ENCODE measurements at places on chromosomes 11 and 22.

- no peak for DNase-seq
Observed at GRCh38 chr22:47395481-47395880, 633.0 kb downstream of the TBC1D22A start.

DNA sequence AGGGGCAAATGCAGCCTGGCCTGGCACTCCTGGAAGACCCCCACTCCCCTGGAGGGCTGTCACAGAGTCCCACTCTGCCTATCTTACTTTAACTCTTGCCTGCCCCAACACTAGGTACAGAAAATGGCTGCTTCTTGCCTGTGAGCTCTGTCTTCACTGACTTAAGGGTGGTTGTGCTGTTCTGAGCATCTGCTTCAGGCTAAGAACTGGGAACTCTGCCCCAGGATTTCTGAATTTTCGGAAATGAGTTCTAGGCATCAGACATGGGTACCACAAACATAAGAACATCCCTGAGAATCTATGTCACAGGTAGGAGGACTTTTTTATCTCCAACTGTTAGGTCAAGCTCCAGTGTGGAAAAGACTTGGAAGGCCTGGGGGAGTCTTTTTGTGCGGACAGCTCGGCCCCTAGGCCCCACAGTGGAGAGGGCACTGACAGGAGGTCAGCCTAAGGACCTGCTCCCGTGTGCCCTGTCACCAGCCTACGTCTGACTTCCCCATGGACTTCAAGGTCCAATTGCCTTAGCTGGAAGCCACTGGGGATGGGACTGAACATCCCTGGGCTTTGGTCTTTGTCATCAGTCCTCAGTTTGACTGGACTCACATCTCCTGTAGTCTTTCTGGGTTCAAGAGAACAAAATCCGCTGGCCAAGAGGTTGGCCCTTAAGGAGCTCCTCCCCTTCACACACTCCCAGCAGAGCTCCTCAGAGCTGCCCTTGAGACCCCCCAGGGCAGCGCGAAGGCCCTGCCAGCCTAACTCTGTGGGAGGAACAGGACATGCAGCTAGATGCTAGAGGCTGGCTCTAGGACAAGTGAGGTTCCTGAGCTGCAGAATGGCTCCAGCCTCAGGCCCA, 31.9 kb downstream of the PPP2R1B start:
- DNase-seq: no peak

DNA sequence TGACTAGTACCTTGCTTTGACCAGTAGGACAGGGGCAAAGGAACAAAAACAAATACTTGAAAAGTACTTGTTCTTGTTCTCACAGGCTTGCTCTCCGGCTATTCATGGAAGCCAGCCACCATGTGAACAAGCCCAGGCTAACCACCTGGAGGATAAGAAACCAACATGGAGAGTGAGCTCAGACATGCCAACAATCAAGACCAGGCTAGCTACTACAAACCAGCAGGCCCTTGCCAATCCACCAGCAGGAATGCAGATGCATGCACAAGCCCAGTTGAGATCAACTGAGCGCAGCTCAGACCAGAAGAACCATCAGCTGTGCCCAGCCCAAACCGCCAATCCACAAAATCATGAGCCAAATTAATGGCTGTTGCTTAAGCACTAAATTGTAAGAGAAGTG, 180.1 kb upstream of the ISX start:
- DNase-seq: no peak

DNA sequence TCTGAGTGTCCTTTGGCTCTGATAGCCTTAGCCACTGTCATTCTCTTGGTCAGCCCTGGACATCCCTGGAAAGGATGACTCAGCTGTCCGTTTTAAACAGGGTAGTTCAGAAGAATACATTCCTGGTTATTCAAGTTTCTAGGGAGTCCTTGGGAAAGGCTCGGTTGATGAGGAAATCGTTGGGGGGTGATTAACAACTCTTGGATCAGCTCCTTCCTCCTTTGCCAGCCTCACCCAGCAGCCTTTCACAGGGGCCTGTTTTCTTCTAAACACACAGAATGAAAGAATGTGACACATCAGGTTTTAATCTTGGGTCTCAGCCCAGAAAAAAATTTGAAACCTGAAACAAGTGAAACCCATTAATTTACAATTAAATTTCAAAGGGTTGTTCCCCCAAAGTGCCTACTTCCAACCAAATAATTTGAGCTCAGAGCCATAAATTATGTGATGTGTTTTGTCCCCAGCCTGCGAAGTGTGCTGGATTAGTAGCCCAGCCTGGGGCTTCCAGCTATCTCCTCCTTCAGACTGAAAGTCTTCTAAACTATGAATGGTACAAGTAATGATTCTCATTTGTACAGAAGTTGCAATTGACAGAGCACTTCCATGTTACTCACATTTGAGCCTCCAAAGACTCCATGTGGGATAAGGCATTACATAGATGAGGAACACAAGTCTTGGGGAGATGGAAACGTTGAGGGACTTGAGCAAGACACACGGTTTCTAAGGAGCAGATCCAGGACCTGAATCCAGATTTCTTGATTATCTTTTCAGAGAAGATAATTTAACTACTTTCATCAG, 19.3 kb upstream of the MRGPRX2 start:
- no peak for DNase-seq

DNA sequence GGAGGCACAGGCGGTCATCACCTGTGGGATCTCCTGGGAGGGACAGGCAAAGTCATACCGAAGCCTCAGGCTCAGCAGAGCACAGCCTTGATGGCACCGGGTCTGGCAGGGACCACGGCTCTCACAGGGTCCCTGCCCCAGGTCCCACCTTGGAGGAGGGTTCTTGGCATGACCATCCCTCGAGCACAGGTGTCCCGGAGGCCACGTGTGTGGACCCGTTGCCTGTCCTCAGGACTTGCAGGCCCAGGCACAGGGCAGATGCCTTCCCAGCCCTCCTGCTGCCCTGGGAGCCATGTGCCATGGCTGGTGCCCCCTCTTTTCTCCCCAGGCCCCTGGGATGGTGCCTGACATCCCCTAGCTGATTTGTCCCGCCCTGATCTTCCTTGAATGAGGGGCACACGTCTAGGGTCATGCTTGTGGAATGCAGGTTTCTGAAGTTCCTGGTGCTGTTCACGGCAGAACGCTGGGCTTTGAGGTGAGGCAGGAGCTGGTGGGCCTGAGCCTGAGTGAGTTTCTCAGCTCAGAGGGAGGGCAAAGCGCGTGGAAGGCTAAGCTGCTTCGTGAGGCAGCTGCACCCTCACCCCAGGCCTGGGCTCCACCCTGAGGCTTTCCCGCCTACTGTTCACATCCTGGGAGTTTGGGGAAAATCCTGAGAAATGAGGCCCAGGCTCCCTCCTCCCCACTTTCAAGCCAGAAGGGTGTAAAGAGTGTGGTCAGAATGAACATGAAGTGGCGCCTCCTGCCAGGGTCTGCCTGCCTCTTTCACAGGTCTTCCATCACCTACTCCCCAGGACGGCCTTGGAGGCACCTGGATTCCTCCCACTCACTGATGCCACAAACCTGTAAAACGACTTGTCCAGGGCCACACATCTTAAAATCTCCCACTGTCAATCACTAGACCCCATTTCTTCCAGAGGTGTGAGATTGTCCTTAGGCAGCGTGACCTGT, 325.8 kb upstream of the B3GAT1 start:
- no peak for DNase-seq

DNA sequence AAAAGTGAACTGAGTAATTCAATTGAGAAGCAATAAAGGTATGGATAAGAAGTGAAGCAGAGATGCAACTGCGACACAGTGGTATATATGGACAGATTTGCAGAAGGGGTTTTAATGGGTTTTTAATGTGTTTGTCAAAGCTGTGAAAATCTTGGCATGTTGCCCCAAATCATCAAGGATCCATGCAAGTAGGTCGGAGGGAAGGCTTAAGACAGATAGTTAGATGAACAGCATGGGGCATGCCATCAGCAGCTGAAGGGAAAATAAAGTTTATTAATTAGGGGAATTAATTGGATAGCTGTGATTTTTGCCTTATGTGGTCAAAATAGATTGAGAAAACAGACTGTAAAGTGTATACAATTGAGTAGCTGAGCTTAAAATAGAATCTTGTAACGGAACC, 840.1 kb downstream of the JRKL start:
- no peak for DNase-seq

DNA sequence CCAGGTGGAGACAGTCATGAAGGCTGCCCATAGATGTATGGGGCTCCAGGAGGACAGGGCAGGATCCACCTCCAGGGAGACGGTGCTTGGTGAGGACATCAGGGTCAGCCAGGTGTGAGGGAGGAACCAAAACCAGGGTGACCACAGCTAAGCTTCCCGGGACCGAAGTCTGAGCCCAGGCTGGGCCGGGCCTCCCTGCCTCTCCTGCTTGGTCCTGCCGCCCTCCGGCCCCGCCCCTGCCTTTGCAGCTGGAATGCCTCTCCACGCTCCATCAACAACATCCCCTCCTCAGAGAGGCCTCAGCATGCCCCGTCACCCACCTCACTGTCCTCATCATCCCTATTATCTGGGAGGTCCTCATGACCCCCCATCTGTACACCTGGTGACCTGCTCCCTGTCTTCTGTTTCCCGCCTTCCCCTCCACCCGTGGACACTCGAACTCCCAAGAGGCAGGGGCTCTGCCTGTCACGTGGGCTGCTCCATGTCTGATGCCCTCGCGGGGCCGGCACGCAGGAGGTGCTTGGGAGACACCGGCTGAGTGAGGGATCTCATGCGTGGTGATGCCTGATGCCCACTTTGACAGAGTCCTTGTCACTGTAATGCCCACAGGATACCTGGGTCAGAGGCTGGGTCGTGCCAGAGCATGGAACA, 59.4 kb downstream of the RTL6 start:
- no peak for DNase-seq

DNA sequence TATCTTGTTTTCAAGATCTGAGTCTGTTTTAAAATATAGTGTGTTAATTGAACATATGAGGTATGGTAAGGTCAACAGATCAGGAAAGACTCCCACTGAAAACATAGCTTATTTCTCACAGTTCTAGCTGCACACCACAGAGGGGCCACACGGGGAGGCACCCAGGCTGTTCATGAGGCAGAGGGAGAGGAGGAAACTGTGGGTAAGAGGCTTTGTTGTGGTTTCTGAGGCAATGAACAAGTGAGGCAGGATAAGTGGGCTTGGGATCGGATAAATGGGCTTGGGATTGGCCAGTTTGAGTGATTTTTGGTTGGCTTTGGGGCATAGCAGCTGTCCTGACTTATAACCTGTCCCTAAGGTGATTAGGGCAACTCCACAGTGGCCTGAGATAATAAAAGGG, 242.1 kb downstream of the LUZP2 start:
- DNase-seq: no peak

GRCh38 chr22:36343720-36344105, 44.1 kb downstream of the MYH9 start:
- DNase-seq: no peak

DNA sequence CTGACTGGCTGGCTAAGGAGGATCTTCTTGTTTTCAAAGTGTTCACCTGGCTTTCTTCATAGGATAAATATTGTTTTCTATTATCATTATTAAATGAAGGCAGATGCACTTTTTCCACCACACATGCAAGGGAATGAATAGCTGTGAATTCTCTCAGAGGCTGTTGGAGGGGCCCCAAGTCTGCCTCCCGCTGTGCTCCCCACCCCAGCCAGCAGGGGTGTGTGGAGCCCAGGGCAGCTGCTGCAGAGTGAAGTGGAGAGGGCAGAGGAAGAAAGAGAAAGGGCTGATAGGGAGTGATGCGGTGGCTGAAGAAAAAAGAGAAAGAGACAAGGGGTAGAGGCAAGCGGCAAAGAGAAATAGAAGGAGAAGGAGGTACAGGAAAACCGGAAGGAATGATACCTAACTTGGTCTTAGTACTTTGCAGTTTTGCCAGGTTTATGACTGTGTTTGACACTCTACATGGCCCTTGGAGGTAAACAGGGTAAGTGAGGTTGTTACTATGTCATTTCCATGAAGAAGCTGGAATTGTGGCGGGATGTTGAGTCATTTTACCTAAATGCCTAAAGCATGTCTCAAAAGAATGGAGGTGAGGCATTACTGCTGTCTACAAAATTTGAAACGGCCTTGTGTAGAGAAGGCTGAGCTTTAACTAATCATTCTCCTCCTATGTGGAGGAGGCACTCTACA, 145.7 kb upstream of the B3GAT1 start:
- DNase-seq: no peak

All from NCI-H1930 (cell line).